NCI-H187 treated with DMSO at 0.1 percent for 48 hours (cell line): ENCODE measurements at places on chromosomes 7 and 10.

- DNase-seq, result no peak
These were observed 104.7 kb upstream of the ARMC3 start for GRCh38 chr10:22823109-22823508.

GRCh38 chr7:155590215-155591018, 44.1 kb upstream of the CNPY1 start:
- DNase-seq, result no peak

- no peak for DNase-seq
These were observed 808.5 kb upstream of the CELF2 start for GRCh38 chr10:10209167-10209566.

- no peak for DNase-seq
These were observed 250.0 kb upstream of the KLF6 start for GRCh38 chr10:4034907-4035598.

DNA sequence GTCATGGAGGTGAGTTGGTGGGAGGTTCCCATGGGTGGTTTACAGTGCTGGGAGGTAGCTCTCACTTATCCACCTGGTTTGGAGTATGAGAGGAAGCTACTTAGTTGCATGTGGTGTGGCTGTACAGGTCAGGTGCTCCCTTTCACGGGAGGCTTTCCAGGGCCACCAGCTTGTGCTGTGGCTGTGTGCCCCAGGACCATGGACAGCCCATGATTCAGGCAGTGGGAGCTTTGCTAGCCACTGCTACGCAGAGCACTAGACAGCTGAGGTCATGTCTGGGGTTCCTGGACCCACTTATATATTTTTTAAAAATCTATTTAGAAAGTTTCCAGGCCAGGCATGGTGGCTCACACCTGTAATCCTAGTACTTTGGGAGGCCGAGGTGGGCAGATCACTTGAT, 42.5 kb upstream of the KCNMA1 start:
- DNase-seq, result no peak

GRCh38 chr7:114182837-114183236, 231.8 kb upstream of the FOXP2 start:
- DNase-seq, result no peak

GRCh38 chr10:69459893-69460575, 8.8 kb downstream of the TSPAN15 start:
- DNase-seq, result no peak

DNA sequence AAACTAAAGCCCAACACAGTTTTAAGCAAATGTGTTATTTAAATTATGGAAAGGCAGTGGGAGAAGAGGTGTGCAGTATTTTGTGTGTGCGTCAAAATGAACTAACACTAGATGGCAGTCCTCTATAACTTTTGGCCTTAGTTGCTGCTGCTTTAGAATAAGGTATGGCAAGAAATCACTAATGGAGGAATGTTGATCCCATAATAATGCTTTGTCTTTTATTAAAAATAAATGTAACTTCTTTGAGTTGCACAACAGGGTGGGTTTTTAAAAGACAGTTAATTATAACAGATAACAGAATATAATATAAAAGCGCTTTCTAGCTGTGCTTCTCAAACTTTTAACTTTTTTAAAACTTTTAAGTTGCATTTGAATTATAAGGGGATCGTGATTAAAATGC, 56.4 kb downstream of the BBS9 start:
- DNase-seq, result no peak

- no peak for DNase-seq
These were observed 765.1 kb downstream of the GRID1 start for GRCh38 chr10:85601526-85601925.

DNA sequence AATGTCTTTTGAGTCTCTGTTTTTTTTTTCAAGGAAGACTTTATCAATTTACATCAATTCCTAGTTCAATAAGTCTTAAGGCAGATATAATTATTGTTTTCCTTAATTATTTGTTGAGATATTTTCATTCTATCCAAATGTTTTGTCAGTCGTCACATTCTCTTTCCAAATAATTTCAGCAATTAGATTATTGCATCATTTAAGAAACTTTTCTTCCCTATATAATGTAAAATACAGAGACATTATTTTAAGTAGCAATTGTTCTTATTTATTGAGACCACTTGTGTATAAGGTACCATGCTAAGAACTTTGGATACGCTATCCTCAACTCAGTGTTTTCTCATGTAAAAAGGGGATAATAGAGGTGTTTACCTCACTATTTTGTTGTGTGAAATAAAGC, 38.1 kb upstream of the GNAT3 start:
- DNase-seq, result no peak

DNA sequence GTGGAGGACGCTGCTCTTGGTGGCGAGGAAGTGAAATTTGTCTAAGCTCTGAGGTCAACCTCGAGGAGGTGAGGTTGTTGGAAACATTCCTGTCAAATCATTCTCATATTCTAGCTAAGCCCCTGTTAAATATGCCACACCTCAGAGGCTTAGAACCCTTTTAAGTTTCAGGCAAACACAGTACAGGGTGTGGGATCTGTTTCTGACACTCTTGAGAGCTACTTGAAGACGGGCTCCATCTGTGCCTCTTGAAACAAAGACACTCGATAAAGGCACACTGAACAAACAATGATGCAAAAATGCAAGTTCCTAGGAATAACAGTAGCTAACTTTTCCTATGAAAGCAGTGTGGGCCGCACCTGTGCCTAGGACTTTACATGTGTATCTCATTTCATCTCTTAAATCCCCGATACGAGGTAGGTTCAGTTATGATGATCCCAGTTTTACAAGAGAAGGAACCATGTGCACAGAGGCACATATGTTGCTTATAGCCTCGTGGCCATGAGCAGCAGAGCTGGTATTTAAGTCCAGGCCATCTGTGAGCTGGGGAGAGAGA, 299.2 kb downstream of the CCDC3 start:
- no peak for DNase-seq

DNA sequence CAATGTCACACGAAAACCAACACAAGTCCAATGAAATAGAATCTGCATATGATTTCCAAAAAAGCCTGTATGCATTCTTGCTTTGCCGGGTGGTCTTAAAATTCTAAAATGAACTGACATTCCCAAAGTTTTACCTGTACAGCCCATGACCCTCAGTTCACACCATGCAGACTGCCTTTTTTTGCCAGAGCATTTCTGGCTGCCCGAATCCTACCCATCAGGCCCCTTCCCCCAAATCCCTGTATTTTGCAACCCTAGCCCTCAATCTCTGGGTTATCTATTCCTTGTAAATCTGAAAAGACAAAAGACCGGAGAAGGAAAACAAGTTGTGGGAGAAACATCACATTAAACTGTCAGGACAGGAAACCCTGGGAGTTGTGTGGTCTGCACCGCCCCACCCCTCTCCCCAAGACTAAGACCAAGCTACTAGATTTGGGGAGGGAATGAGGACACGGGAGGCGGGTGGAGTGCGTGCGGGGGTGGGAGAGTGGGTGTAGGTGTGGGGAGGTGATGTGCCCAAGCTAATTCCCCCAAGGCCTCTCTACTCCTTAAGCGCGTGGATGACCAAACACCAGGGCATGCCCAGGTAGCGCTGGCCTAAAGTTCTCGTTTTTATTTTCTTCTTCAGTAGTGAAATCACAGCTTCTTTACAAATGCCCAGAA, 1.4 kb downstream of the JCAD start:
- no peak for DNase-seq

- DNase-seq, result no peak
These were observed 147.6 kb downstream of the DIP2C start for GRCh38 chr10:541750-542371.

DNA sequence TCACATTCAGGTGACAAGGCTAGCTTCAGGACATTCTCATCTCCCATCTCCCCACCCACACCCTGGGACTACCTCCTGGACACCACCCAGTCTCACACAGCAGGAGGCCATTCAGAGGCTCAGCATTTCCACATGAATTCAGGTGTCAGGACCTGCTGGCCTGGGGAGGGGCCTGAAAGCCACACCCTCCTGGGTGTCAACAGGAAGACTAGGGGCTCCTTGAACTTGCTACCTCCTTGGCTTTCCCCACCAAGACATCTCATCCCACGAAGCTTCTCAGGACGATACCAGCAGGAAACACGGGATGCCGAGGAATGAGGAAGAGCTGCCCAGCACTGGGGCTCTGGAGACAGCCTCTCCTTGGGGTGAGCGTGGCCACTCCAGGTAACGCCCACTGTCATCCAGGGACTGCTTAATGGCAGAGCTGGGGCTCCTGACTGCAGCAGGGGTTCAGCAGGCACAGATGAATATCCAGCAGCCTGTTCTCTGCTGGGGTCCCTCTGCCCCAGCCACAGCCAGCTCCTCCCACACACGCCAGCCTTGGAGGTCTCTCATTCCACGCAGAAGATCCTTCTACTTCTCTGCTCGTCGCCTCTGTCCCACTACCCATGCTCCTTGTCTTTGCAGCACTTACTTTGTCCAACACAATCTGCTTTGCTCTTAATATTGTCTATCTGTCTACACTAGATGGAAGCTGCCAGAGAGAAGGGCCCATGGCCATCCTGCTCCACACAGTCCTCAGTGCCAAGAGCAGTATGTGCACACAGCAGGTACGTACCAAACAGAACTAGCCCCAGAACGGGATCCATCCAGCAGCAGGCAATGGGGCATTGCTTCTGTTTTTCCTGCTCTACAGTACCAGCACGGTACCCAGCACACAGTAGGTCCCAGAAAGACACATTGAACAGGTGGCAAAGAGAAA, 88.7 kb downstream of the FAM53B start:
- no peak for DNase-seq

- DNase-seq, result no peak
These were observed 88.0 kb downstream of the MDFIC start for GRCh38 chr7:115009736-115010440.

GRCh38 chr7:16702441-16702840, 51.1 kb upstream of the TSPAN13 start:
- no peak for DNase-seq

DNA sequence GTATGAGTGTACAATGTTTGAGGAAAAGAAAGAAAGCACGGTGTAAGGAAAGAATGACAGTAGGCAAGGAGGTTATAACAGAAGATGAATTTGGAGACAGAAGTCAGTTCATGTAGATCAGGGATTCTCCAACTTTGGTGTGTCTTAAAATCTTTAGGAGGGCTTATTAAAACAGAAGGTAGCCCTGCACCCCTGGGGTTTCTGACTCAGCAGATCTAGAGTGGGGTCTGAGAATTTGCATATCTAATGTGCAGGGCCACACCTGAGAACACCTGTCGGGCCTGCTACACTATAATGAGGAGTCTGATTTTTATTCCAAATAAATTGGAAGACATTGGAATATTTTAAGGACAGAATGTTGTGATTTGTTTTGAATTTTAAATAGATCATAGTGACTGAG, 120.6 kb downstream of the RNF133 start:
- no peak for DNase-seq

DNA sequence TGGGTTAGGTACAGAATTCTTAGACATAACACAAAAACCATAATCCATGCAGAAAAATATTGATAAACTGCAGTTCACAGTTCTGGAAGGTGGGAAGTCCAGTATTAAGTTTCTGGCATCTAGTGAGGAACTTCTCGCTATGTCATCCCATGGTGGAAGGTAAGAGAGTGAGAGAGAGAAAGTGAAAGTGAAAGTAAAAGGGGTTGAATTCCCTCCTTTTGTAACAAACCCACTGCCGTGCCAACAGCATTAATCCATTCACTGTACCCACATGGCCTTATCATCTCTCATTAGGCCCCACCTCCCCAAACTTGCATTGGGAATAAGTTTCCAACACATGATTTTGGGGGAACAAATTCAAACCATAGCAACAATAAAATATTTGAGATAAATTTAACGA, 17.1 kb downstream of the ZNF485 start:
- no peak for DNase-seq

GRCh38 chr10:113292086-113292485, 260.8 kb upstream of the HABP2 start:
- no peak for DNase-seq

- no peak for DNase-seq
These were observed at the start of gene OR2A5 for GRCh38 chr7:144048648-144049047. OR2A5 (plus strand) TSS chr7:144048948; CDS start chr7:144050402, 1,454 bp downstream.

- no peak for DNase-seq
These were observed 91.6 kb upstream of the GSDME start for GRCh38 chr7:24848878-24849277.

DNA sequence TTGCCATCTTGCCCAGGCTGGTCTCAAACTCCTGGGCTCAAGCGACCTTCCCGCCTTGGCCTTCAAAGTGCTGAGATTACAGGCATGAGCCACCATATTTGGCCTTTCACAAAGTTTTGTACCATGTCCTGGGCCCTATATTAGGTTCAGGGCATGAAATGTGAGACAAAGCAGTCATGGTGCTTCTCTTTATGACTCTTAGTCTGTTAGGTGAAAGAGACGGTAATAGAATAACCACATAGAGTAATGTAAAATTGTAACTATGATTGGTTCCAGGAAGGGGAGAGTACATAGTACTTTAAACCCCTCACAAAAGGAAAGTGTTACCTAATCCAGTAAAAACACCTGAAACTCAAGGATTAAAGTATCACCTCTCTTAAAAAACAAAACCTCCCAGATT, 144.7 kb downstream of the SPAG6 start:
- DNase-seq, result no peak

DNA sequence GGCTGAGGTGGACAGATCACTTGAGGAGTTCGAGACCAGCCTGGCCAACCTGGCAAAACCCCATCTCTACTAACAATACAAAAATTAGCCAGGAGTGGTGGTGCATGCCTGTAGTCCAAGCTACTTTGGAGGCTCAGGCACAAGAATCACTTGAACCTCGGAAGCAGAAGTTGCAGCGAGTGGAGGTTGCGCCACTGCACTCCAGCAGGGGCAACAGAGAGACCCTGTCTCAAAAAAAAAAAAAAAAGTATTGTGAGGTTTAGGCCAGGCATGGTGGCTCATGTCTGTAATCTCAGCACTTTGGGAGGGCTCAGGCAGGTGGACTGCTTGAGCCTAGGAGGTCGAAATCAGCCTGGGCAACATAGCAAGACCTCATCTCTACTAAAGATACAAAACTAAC, 16.0 kb downstream of the TET1 start:
- no peak for DNase-seq

GRCh38 chr10:27568196-27569175, 64.4 kb downstream of the RAB18 start:
- DNase-seq, result no peak

- DNase-seq, result no peak
These were observed 24.4 kb upstream of the C10orf67 start for GRCh38 chr10:23368816-23369640.

GRCh38 chr7:33503736-33504135, 374.4 kb downstream of the BBS9 start:
- DNase-seq, result no peak

DNA sequence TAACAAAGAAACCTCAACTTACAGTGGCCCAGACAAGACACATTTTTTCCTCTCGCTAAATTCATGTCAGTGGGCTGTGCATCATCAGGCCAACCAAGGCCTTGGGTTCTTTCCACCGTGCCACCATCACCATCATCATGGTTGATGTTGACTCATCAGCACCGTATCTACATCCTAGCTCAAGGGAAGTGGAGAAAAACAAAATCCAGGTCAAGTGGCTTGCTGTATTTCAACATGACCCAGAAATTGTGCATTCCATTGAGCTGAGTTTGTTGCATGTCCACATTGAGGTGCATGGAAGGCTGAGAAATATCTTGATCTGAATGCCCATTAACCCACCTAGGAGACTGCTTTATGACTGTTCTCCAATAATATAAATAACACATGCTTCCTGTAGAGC, 312.4 kb upstream of the CDC14C start:
- DNase-seq, result no peak

- no peak for DNase-seq
These were observed 18.8 kb downstream of the SGPL1 start for GRCh38 chr10:70834441-70835151.
